K562 (cell line): ENCODE measurements at places on chromosomes 2 and 18. TPM values are rescaled to one million over a fixed set of nuclear protein-coding genes. Genes with fewer than 3 reads are reported as not detected.

The CSRNP3 gene
- 0.04 TPM in 1 of 2 replicates, not detected in the other for total RNA-seq

The SLC38A11 gene
- not detected in 2 replicates for total RNA-seq

The SLC11A1 gene
- 1.2 and 1.6 TPM in 2 replicates for total RNA-seq

- no peak overlapping the region for H3K4me3 ChIP-seq
- no peaks in the 10 kb centered on the region for H3K4me1 ChIP-seq
- H3K27me3 ChIP-seq, result peaks cover 23% of the 10 kb centered on the region; the same call in 2 of the 3 replicates
- DNase-seq, result peak; percentile 45
- no peaks in the 10 kb centered on the region for H3K36me3 ChIP-seq
Observed at GRCh38 chr2:25700221-25700660, 26.9 kb upstream of the DTNB start.

GRCh38 chr2:133421516-133422324, 146.5 kb downstream of the NCKAP5 start:
- no peak for DNase-seq
- no peaks in the 10 kb centered on the region for H3K4me1 ChIP-seq
- no peak overlapping the region for H3K27ac ChIP-seq
- H3K27me3 ChIP-seq, result no peaks in the 10 kb centered on the region
- no peaks in the 10 kb centered on the region for H3K36me3 ChIP-seq
- H3K4me3 ChIP-seq, result no peak overlapping the region

- H3K27me3 ChIP-seq, result no peaks in the 10 kb centered on the region
- no peaks in the 10 kb centered on the region for H3K4me1 ChIP-seq
- H3K36me3 ChIP-seq, result no peaks in the 10 kb centered on the region
- no peak overlapping the region for H3K27ac ChIP-seq
- H3K4me3 ChIP-seq, result no peak overlapping the region
- DNase-seq, result no peak
Observed at GRCh38 chr2:189648846-189649509, 12.3 kb upstream of the ASNSD1 start.

DNA sequence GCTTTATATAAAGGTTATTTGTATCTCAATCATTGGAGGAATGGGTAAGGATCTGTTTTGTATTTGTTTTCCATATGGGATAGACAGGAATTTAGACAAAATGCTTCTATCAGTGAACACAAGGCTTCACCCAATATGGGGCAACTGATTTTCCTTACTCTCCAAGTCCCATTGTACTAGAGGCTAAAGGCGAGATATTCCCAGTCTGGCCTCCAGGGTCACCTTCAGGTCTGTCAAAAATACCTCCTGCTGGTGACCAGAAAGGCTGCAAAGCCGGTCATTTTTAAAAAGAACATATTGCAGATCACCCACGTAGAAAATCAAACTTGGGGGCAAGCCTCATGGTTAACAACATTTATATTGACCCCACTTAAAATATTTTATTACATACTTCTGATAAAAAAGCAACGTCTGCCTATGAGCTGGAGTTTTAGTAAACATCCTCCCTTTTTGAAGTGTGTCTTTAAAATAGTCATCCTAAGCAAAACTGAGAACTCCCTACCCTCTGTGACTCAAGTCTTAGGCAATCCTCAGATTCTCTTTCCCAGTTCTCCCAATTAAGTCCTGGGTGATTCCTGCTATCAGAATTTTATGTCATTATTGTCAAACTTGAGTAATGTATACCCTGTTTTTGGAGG, 276.6 kb downstream of the MREG start:
- peaks cover 1% of the 10 kb centered on the region; the same call in 2 of the 3 replicates for H3K4me1 ChIP-seq
- H3K4me3 ChIP-seq, result no peak overlapping the region
- H3K27ac ChIP-seq, result no peak overlapping the region
- no peaks in the 10 kb centered on the region for H3K27me3 ChIP-seq

DNA sequence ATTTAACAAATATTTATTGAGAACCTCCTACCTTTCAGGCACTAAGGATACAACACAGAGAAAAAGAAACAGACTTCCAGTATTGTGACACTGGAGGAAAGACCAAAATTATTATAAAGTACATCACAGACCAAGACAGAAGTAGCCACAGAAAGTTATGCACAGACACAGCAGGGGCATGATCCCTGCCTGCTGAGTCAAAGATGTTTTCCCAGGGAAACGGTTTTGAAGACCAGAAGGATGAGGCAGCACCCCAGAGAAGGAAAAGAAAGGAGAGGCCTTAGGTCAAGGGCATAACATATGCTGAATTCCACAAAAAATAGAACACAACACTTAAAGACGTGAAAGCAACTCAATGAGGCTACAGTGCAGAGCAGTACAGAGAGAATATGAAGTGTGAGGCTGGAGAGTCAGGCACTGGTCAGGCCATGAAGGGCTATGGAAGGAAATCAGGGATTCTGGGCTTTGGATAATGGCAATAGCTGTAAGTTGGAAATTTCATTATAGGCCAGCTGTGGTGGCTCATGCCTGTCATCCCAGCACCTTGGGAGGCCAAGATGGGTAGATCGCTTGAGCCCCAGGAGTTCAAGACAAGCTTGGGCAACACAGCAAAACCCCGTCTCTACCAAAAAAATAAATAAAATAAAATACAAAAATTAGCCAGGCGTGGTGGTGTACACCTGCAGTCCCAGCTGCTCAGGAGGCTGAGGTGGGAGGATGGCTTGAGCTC, 8.2 kb downstream of the ADAM17 start:
- H3K27ac ChIP-seq, result no peak overlapping the region
- DNase-seq, result no peak
- peaks cover 7% of the 10 kb centered on the region; the same call in 2 of the 3 replicates for H3K36me3 ChIP-seq
- H3K4me3 ChIP-seq, result no peak overlapping the region
- peaks cover 18% of the 10 kb centered on the region for H3K4me1 ChIP-seq
